Brain pericyte (primary cell): ENCODE measurements at places on chromosomes 4 and X.

DNA sequence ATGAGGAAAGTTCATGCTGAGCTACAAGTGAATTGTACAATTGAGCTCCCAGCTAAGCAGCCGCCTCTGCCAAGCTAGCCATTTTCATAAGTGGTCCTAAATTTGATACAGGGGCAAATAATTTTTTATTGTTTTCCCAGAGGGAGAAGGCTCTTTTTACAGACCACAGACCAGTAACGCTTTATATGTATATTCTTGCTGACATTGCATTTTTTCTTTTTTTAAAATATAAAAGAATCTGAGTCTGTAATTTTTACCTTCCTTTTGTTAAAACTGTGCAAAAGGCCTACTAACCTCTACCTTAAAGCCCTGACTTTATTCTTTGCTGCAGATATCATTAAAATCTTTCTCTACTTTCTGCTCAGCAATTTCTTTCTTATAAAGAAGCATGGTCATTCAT is 501.2 kb upstream of the INTU start:
- DNase-seq: no peak

DNA sequence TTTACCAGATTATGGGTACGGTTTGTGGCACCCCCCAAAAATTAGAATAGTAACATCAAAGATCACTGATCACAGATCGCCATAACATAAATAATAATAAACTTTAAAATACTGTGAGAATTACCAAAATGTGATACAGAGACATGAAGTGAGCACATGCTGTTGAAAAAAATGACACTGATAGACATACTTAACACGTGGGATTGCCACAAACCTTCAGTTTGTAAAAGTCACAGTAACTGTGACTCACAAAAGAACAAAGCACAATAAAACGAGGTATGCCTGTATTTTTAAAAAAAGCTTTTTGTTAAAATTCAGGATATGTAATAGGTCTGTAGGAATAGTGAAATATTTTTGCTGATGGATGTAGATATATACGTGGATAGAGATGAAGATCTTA is 93.4 kb downstream of the TET2 start:
- no peak for DNase-seq

GRCh38 chr4:81620442-81620841 is 148.7 kb upstream of the RASGEF1B start:
- DNase-seq: no peak

GRCh38 chr4:73764513-73764912 is 24.1 kb downstream of the CXCL8 start:
- no peak for DNase-seq

DNA sequence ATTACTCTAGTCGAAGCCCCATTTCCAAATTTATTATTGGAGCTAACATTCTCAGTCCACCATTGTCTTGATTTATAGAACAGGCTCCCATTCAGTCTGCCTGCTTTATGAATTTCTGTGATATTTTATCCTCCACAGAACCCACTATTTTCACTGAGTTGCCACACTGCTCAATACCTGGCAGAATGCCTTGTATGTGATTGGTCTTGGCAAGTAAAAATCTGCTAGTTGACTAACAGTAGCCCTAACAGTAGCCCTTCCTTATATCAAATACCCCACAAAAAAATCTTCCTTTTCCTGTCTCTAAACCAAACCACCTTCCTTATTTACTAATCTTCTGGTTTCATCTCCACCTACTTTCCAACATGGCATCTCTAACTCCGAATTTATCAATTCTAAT is 82.6 kb downstream of the CHM start:
- DNase-seq: no peak

GRCh38 chr4:88006956-88007303 is 505 bp upstream of the PKD2 start:
- DNase-seq: no peak

DNA sequence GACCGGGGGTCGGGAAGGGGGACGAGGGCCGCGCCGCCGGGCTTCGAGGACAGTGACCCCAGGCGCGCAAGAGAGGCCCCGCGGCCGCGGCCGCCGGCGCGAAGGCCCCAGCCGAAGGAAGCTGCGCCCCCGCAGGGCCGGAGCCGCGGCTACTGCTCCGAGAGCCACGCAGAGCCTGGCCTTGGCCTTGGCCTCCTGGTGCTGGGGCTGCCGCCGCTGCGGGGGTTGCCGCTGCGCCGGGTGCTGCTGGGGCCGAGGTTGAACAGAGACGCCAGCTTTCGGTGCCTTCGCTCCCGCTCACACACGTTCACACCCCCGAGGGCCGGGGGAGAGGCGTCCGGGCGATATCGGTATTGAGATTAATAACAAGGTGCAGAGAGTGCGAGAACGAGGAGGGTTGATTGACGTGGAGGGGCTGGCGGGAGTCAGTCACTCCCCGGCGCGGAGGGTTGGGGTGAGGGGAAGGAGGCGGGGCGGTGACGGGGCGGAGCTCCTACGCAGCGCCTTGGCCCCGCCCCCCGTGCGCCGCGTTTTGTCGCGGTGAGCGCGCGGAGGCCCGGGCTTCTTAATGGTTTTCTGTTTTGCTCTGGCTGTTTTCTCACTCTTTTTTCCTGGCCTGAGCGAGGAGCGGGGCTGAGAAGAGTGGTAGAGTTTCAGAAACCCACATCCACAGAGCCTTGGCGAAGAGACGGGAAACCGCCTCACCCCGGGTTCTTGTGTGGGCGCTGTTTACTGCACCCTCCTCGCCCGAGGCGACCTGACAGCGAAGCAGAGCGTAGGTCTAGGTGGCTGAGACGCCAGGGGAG is 878 bp upstream of the CNOT6L start:
- peak; percentile 53 for DNase-seq

DNA sequence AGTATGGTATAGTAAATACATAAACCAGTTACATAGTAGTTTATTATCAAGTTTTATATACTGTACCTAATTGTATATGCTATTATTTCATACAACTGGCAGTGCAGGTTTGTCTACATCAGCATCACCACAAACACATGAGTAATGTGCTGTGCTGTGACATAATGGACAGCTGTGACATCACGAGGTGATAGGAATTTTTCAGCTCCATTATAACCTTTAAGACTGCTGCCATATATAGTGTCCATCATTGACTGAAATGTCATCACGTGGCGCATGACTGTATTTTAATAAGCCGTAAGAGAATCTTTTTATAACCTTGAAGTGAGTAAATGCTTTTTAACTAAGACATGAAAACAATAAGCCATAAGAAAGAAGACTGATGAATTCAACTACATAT is 44.8 kb upstream of the ANK2 start:
- DNase-seq: no peak

- no peak for DNase-seq
Measured at GRCh38 chr4:111579767-111580166, 565.5 kb upstream of the FAM241A start.

DNA sequence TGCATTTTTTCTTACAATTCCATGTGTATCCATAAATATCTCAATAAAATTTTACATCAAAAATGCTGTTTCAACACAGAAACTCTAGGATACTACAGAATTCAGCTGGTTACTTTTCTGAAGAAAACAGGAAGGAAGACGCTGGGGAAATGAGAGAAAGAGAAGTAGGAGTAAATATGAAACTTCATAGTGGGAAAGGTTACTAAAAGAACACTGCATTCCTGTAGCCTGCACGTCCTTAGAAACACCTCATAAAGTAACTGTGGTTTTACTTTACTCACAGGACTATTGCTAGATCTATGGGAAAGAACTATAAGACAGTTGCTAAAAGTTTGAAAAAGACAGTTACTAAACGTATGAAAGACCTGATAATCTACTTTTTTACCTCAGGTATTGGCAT is 23.1 kb downstream of the ATP11C start:
- no peak for DNase-seq

DNA sequence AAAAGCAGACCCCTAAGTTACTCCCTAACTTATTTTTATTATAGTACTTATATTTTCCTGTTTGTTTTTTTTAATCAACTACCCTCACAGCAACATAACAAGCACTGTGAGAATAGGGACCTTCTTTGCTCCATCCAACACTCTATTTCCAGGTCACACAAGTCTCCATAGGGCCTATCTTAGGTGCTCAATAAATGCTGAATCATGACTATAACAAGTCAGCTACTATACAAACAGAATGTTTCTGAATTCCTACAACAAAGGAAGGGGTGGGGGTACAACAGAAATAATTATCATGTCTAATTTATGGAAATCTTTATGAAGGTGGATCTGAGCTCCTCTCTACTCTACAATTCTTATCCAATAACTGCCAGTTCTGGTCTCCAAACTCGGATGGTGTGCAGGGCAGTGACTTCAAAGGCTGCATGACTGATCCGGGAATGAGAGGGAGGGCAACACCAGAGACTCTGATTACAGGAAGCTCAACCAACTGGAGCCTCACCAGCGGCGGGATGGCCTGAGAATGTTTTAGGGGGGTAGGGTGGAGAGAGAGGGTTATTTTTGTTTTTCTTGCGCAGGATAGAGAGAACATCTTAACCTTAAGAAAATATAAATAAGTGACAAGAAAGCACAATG is 71.1 kb downstream of the HADH start:
- no peak for DNase-seq

DNA sequence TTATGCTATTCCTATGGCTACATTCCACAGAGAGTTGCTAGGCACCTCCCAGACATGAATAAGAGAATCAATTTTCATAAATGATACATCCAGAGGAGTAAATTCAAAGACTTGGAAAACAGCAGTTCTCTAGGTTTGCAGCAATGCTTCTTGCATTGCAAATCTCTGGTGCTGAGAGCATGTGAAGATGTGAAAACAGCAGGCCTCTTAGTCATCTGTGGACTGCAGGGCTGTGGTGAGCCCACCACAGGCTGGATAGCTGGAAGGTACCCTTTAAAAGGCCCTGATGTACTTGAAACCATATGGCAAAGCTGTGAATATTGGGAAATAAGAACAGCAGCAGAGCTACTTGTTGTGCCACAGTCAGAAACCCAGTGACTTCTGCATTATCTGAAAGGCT is 2135.9 kb downstream of the ARAP2 start:
- DNase-seq: peak; percentile 1

DNA sequence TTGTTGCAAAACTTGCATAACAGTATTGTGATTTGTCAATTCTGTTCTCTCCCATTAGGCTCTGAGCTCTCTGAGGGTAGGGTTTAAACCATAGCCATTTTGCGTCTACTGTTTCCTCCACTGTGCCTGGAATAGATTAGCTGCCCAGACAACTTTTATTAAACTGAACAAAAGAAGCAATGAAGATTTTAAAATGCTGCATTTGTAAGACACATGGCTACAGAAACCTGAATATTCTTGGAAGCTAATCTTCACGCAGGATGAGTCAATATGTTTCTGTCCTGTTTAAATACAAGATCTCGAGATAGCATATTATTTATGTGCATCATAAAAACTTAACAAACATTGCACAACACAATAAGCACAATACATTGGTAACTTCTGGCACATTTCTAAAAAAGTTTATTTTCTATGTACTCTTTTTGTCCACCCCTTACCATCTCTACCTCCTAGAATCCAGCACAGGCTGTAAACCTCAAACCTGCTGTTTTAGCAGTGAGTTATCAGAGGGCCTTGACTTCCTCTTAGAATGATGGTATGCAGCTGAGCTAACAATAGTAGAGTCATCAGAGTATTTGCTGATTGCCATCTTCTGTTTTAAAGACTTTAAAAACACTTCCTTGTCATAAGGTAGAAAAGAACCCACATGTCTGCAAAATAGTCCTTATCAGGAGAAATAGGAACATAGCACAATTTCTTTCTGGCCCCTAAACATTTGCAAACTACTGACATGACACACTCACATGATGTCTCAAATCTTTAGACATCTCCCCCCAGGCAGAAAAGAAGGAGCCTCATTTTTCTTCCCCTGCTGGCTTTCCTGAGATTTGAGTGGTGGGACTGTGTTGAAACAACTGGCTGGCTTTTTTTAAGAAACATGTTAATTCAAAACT is 10.6 kb upstream of the CCNG2 start:
- no peak for DNase-seq

- DNase-seq: no peak
Measured at GRCh38 chr4:41346306-41347061, 89.8 kb downstream of the UCHL1 start.

DNA sequence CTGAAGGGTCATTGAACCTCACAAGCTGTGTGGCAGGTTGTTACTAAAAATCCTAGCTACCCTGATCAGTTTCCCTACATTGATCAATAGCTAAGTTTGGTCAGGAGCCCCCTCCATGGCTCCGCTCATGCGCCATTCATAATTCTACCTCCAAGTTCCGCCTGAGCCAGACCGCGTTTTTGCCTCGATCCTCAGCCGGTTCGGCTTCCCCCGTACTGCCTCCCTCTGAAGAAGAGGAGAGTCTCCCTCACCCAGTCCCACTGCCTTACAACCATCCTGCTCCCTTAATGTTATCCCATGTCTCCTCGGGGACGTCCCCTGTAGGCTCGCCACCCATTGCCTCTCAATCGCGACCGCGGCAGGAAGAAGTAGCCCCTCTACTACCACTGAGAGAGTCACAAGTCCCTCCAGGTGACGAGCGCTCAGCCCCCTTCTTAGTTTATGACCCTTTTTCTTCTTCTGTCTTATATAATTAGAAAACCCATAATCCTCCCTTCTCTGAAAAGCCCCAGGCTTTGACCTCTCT is 158.2 kb downstream of the DEFB131A start:
- DNase-seq: no peak

DNA sequence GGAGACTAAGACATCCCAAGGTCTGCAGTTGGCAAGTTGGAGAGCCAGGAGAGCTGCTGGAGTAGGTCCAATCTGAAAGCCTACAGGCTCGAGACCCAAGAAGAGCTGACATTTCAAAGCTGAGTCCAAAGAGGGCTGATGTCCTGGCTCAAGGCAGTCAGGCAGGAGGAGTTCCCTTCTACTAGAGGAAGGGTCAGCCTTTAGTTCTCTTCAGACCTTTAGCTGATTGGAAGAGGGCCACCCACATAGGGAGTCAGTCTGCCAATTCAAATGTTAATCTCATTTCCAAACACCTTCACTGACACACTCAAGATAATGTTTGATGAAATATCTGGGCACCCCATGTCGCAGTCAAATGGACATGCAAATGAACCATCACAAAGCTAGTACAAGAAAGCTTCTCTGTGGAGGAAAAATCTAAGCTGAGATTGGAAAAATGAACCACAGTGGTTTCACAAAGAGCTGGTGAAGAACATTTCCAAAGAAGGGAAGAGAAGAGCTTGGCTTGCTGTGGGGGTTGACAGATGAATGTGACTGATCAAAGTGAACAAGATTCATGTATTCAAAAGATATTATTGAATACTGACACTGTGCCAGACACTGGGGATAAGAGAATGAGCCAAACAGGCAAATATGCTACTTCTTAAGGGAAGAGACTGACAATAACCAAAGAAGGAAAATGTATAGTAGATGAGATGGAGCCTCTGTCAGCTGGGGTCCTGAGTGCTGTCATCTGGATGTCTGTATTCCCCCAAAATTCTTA is 61.2 kb downstream of the STK32B start:
- no peak for DNase-seq

GRCh38 chr4:915595-915994 is 16.5 kb downstream of the GAK start:
- no peak for DNase-seq
